Hematopoietic multipotent progenitor cell treated with erythropoietin and hydrocortisone succinate and interleukin-3 and kit ligand, for 8 days (in vitro differentiated cells): ENCODE measurements at places on chromosomes 1 and 21.

- no peak for DNase-seq
Observed at GRCh38 chr1:46404482-46405196, 10.5 kb downstream of the FAAH start.

GRCh38 chr1:227915564-227916553 is 31.9 kb downstream of the WNT9A start:
- DNase-seq: no peak

DNA sequence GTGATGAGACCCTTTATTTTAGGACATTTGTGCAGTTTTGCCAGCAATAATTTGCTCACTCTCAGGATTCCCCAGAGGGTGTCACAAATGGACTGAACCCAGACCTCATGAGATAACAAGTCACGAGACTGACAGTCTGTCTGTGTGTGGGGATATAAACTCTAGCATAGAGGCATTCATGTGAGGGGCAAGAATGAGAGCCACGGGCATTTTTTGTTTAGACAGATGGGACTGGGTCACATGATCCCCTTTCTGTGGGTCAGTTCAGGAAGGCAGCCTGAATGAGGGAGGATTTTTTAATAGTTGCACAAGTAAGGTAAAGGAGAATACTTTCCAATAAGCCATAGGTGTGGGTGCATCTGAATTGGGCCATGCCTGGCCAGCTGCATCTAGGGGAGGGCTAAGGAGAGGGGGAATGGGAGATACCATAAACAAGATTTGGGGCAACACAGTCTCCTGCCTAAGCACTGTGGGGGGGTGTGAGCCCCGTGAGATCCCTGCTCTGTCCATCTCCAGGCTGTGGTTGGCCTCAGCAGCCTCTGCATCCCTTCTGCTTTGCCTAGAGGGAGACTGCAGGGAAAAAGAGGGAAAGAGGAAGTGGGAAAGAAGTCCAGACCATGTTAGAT is 66.6 kb downstream of the NAV1 start:
- no peak for DNase-seq

DNA sequence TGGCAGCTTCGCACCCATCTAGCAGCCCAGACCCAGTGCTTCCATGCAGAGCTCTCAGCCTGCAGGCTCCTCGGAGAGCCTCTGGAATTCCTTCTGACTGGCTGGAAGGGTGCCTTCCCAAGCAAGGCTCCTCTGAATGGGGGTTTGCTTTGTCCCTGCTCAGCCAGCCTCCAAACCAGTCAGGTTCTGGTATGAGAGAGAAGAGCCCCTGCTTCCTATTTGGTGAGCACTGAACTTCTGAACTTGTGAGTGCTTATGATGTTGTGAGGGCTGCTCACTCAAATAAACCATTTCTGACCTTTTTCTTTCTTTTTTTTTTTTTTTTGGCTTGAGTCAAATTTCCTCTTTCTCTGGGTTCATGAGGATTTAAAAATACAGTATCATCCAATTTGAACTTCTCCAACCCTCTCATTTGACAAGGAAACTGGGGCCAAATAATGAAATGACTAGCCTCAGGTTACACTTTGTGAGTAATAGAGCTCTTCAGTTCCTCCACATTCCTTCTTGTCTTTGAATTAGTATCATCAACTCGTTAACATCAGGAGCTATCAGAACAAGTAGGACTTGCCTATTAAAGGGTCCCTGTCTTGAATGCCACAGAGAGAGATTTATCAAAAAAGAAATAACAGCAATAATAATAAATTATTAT is 39.6 kb downstream of the GFI1 start:
- peak; percentile 0 for DNase-seq

GRCh38 chr21:36446301-36446700 is 33.6 kb downstream of the CLDN14 start:
- no peak for DNase-seq

- DNase-seq: no peak
Observed at GRCh38 chr1:119394085-119394484, 20.9 kb upstream of the HSD3B2 start.

DNA sequence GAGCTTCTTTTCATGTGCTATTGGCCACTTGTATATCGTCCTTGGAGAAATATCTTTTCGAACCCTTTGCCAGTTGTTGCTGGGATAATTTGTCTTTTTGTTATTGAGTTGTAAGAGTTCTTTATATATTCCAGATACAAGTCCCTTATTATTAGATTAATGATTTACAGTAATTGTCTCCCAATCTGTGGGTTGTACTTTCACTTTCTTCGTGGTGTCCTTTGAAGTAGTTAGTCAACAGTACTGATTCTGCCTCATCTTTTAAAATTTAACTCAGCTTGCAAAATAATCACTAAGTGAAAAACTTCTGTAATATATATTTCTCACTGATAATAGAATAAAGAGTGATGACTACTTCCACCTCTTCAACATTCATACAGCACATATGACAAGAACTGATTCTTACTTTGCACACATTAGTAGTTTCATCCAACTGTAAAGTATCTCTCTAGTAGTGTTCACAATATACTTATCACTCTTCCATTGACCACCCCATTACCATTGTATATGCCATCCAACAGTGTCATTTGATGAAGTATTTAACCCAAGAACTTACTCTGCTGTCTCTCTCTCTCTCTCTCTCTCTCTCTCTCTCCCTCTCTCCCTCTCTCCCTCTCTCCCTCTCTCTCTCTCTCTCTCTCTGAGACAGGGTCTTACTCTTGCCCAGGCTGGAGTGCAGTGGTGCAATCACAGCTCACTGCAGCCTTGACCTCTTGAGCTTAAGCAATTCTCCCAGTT is 104.2 kb upstream of the DMRTA2 start:
- no peak for DNase-seq

DNA sequence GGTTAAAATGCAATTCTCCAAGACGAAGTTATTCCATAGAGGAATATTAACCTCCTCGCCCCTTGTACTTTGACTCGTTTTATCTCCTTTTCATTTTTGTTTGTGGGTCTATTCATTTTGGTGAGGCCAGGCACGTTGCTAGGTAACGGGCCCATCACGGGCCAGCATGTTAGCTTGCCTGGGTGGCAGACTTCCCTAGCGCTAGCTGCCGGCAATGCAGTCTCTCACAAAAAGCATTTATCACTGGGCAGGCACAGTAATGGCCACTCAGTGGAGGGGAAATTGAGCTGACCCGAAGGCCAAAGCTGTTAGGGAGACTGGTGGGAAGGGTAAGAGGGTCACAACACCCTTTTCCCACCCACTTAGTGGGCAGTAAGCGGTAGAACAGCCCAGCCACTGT is 234.4 kb upstream of the FOXD3 start:
- DNase-seq: no peak

DNA sequence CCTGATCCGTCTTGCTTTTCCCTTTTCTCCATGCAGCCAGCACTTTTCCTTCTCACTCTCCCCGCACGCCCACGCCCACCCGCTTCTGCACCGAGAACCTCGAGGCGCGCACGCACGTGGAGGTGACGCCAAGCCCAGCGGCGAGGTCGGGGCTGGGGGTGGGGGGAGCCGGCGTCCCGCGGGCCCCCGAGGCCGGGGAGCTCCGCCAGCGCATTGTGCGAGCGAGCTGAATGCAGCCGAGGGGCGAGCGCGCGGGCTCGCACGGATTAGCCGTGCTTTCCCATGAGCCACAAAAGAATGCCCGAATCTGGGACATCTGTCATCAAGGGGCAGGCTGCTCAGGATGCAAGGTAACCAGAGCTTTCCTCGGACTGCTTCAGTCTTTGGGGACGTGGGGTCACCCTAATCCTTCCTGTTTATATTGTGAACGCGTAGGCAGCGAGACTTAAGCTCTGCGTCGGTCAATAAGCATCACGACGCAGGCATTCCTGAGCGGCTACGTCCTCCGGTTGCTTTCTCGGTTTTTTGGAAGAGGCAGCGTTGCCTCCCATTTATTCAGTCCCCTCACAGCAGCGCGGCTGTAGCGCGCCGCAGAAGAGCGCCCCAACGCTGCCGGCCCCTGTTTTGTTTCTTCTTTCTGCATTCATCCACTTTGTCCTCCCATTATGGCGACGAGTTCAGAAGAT is 67.3 kb upstream of the AKT3 start:
- DNase-seq: no peak

- DNase-seq: peak; percentile 90
Observed at GRCh38 chr1:8873506-8874229, 4.8 kb downstream of the ENO1 start.

DNA sequence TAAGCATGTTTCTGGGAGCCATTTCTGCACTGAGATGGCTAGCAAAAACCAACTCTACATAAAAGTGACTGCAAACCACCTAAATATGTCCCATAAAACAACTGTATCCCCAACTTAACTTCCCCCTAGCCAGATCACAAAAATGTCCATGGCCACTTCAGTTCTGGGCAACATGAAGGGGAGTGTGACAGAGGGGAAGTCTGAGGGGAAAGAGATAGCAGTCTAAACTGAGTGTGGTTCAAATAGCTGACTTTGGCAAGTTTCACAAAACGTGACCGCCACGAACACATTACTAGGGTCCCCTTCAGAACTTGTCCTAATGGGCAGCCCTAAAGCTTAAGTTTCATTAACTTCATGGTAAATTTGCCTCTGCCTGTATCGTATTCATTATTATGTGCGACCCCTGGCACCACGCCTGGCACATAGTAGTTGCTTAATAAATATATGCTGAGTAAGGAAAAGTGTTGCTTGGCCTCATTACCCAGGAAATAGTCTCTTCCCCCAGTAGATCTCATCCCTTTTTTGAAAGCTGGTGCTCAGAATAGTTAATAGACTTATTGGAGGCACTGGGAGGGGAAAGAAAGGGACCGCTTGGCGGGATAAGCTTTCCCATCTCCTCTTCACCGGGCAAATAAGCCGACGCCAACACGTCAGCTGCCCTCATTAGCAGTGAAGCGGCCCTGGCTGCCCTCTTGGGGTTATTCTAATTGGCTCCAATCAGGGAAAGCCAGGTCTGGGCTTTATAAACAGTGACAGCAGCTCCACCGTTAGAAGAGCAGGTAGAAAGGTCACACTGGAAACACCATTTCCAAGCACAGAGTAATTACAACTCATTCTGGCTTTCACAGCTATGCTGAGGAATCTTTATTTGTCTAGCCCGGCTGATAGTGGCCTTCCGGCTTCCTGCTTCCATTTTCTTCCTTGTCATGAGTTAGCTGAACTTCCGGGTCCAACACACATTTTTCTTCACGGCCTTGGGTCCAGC is 122.1 kb downstream of the LRIG2 start:
- no peak for DNase-seq

DNA sequence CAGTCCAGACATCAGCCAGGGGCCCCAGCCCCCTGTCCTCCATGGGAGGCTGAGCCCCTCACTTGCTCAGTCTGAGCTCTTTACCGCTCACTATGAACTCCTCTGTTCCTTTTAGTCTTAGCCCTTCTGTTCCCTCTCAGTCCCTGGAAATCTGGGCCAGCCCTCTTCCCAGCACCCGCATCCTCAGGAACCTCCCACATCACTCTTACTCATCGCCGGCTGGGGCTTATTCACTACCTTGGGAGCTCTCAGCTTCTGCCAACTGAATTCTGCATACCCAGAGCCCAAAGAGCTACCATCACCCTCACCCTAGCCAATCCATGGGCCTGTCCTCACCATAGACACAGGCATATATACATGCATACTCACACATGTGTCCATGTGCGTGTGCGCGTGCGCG is 11.5 kb downstream of the KNCN start:
- DNase-seq: no peak

DNA sequence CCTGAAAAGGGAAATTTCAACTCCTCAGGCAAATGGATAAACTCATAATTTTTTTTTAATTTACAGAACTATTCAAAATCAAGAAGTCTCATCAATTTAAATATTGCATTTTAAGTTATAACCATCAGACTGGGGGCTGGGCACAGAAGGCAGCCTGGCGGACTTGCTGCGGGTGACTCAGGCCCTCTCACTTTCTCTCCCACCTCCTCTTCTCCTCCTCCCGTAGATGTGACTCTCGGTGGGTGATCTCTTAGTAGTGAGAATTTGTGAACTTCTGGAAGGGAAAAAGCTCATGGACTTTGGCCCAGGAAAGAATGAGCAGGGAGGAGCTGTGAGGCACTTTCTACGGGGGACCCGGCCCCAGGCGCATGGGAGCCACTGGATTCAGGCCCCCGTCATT is 32.9 kb downstream of the CLIC6 start:
- no peak for DNase-seq
